Epithelial cell of alveolus of lung (primary cell): ENCODE measurements at places on chromosomes 7 and 10. TPM values are rescaled to one million over a fixed set of nuclear protein-coding genes. Genes with fewer than 3 reads are reported as not detected.

Gene HYAL4
- total RNA-seq = not detected in 2 replicates

Gene GNG11
- total RNA-seq = 50.5 and 76.7 TPM in 2 replicates

Gene AGBL3
- total RNA-seq = 0.52 and 0.64 TPM in 2 replicates

Gene CXCL12
- 6.1 and 128 TPM in 2 replicates for total RNA-seq

Gene RET
- total RNA-seq = 0.08 and 3.9 TPM in 2 replicates

Gene C10orf62
- not detected in 2 replicates for total RNA-seq

Gene WBP1L
- total RNA-seq = 60.0 and 81.8 TPM in 2 replicates

Gene ZNF467
- total RNA-seq = 3.0 and 27.9 TPM in 2 replicates

Gene INMT
- total RNA-seq = 1.7 and 11.2 TPM in 2 replicates

Gene MRC1
- 0.13 TPM in 1 of 2 replicates, not detected in the other for total RNA-seq

Gene LDB3
- 0.96 TPM in 1 of 2 replicates, not detected in the other for total RNA-seq

Gene PRR15
- 0.16 and 4.5 TPM in 2 replicates for total RNA-seq

Gene RTKN2
- 1.7 and 2.7 TPM in 2 replicates for total RNA-seq

Gene FLNC
- total RNA-seq = 98.9 and 169 TPM in 2 replicates

Gene ZNF727
- total RNA-seq = not detected in 2 replicates

Gene GDF2
- total RNA-seq = not detected in 2 replicates

Gene HSPA12A
- total RNA-seq = 3.0 and 5.2 TPM in 2 replicates

Gene ADAM22
- 0.52 and 1.8 TPM in 2 replicates for total RNA-seq

Gene BAMBI
- total RNA-seq = 15.5 and 23.4 TPM in 2 replicates

Gene ENO4
- 0.16 and 0.26 TPM in 2 replicates for total RNA-seq

Gene MEPCE
- total RNA-seq = 27.7 and 35.9 TPM in 2 replicates

Gene UCMA
- not detected in 2 replicates for total RNA-seq

Gene NUTM2D
- total RNA-seq = 0.56 and 1.8 TPM in 2 replicates

Gene SFRP5
- 0.32 TPM in 1 of 2 replicates, not detected in the other for total RNA-seq

Gene NXPH1
- total RNA-seq = not detected in 2 replicates

Gene WNT16
- 0.32 TPM in 1 of 2 replicates, not detected in the other for total RNA-seq

Gene ACSM6
- not detected in 2 replicates for total RNA-seq

Gene ATG9B
- 0.13 and 0.64 TPM in 2 replicates for total RNA-seq

Gene KLF6
- 38.5 and 53.0 TPM in 2 replicates for total RNA-seq

Gene CCSER2
- total RNA-seq = 18.2 and 28.5 TPM in 2 replicates

Gene SPACDR
- total RNA-seq = not detected in 2 replicates

Gene FAM25C
- not detected in 2 replicates for total RNA-seq

Gene LFNG
- total RNA-seq = 0.24 and 4.9 TPM in 2 replicates

Gene UNC5B
- total RNA-seq = 9.8 and 35.6 TPM in 2 replicates

Gene CPA2
- not detected in 2 replicates for total RNA-seq

Gene EVX1
- not detected in 2 replicates for total RNA-seq

Gene PDE1C
- 0.24 and 0.26 TPM in 2 replicates for total RNA-seq

Gene SVOPL
- total RNA-seq = not detected in 2 replicates

Gene COL1A2
- 2,043 and 2,173 TPM in 2 replicates for total RNA-seq

Gene BEND7
- 3.2 and 4.4 TPM in 2 replicates for total RNA-seq

Gene ATOH7
- 0.13 and 0.48 TPM in 2 replicates for total RNA-seq

Gene ANXA8
- total RNA-seq = 0.40 and 7.6 TPM in 2 replicates

Gene DPP6
- not detected in 2 replicates for total RNA-seq

Gene NUTM2B
- total RNA-seq = 0.39 and 1.8 TPM in 2 replicates

Gene POU6F2
- not detected in 2 replicates for total RNA-seq

Gene SMNDC1
- total RNA-seq = 5.7 and 11.7 TPM in 2 replicates
